ENCODE measurements at places on chromosomes 7 and 10.

DNA sequence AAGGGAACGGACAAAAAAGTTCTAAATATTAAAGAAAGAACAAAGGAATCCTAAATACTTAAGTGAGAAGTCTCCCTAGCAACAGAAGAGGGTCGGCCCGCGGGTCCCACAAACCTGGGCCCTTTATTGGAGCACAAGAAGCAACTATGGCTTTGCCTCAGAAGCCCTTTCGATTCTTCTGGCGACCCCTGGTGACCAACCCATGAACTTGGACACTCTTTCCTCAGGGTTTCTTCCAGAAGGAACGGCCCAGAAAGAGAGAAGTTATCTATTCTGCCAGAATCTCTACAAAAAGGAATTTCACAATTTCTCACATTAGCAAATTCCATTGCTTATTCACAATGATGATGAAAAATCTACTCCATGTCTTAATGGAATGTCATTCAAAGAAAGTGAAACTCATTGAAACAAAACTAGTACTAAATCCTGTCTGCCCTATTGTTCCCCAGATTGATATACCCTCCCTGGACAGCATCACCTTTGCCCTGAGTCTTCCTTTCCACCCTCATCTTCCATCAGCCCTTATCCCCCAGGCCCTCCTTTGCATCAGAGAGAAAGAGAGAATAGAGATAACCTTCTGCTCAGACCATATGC lies 43.7 kb downstream of the CPVL start:
- peak; percentile 95 for DNase-seq

GRCh38 chr7:112331492-112331891 lies 118.8 kb upstream of the IFRD1 start:
- no peak for DNase-seq

DNA sequence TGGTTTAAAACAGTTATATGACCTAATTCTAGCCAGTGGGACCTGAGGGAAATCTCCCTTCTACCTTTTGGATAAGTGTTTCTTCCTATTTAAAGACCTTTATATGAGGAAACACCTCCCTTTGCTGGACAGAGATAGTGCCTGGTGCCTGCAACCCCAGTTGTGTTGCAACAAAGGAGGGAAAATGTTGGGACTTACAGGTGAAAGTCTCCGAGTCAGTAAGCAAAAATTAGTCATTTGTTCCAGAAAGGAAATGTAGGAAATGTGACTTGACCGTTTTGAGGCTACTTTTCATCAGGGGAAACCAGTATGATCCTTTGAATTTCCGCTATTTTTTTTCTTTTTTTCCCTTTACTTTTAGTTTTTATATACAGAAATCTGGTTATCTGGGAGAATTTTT lies 165.5 kb downstream of the DKK1 start:
- DNase-seq = no peak

DNA sequence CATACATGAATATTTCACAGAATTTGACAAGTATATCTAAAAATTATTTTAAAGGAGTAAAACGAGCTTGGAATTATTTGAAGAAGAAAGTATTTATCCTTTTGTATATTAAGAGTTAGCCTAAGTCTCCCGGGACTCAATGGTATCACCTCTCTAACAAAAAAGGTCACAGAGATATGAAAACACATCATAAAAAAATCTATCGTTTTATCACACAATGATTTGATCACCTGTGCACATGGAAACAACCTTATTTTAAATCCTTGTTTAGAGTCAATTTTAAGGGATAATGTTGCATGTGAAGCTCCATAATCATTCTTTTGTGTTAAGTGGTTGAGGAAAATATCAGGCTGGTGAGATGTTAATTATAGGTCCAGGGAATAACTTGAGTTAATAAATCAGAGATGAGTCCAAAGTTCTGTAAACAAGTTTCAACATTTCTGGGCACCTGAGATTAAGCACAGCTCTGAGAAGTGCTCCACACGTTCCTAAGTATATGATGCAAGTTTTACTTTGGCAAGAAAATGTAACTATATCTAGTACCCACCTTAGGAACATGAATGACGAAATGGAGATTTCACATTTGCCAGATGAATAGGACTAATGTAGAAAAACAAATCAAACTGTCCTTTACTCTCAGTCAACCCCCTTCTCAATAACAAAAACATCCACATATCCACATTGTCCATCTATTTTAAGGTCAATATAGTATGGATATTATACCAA lies 148.5 kb upstream of the AKR1E2 start:
- no peak for DNase-seq

GRCh38 chr10:125024497-125025234 lies 82.7 kb downstream of the ZRANB1 start:
- no peak for DNase-seq

- DNase-seq = peak; percentile 77
These were observed 9.9 kb upstream of the ARHGAP22 start for GRCh38 chr10:48614481-48615390.

- no peak for DNase-seq
These were observed 142.1 kb downstream of the PAXIP1 start for GRCh38 chr7:154860621-154861375.

GRCh38 chr7:129785685-129786514 lies 166.9 kb downstream of the UBE2H start:
- DNase-seq = no peak

DNA sequence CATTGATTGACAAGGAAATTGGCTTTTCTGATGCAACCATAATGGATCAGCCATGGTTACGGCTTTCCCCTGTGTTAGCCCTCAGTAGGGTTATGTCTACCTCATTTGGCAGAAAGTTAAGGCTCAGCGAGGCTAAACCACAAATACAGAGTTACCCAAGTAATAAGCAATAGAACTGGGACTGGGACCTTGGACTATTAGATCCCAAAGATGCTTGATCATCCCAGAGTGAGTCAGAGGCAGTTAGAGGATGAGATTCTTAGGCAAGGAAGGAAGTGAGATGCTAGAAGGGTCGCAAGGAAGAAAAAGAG lies 401.4 kb downstream of the TNS3 start:
- no peak for DNase-seq

DNA sequence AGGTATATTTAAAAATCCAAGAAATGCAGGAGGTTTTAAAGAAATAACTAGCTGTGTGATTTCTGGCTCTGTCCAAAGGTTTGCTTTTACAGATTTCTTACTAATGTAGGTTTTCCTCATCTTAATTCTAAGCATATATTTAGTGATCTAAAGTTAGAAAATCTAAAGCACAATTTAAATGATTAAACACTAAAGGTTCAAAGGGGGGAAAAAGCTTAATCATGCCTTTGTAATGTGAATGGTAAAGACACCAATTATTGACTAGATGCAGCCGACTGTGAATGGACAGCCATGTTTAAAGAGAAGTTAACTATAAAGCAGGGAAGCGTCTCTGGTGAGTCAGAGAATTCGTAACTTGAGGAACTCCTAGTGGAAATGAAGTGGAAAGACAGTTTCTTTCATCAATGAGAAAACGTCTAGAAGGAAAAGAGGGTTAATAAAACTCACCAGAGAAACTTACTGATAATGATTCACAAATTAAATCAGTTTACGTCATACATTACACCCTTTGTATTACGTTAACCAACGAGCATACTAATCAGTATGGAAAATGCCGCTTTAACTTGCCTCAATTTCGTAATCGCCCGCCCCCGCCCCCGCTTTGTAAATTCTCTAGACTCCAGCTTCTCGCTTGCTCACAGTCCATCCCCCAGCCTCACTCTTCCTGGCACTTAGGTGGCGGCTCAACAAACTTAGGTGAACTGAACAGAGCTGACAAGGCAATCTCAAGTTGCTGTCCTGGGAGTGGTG lies 1.1 kb upstream of the HBP1 start:
- DNase-seq = peak; percentile 90

DNA sequence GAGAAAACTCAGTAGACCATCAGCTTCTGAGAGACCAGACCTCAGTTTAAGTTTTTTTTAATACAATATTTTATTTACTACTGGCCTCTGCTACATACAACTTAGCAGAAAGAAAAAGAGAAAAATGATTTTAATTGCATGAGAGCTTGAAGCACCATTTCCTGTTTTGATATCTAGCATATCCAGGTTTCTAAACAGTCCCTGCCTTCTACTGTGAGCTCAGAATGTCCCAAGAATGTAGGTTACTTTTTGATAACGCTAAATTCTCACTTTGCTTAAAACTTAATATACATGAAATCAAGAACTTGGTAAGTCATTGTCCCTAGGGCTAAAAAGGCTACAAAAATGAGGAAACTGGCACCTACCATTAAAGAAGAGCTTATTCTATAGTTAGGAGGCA lies 7.0 kb downstream of the TMEM243 start:
- peak; percentile 30 for DNase-seq

DNA sequence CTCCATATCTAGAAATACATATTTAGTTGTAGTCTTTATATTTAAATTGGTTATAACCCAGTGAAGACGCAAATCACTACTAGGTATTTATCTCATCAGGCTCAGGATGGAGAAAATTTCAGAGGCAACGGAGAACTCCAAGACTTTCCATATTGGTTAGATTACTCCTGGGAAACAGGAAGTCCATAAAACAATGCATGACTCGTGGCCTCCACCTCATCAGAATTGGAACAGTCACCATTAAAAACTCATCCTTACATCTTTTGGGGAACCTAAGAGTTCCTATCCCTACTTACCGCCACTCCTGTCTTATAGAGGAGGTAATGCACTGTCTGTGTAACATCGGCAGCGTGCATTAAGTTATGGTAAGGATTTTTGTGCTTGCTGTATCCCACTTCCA lies 177.6 kb downstream of the PPP1R17 start:
- DNase-seq = no peak

DNA sequence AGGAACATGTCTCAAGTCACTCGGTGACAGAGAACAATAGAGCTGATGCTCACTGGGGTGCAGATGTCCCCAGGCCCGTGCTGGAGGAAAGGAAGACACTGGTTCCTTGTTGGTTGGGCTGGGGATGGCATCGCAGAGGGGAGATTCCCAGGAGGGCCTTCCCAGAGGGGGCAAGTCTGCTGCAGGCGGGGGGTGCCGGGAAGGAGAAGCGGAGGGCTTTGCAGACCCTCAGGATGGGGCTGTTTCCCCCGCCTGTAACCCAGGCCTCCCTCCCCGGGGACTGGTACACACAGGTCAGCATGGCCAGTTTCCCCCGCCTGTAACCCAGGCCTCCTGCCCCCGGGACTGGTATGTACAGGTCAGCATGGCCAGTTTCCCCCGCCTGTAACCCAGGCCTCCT lies 283.8 kb downstream of the DNAJB6 start:
- no peak for DNase-seq

- DNase-seq = no peak
These were observed 34.2 kb downstream of the TACR2 start for GRCh38 chr10:69382382-69383117.

DNA sequence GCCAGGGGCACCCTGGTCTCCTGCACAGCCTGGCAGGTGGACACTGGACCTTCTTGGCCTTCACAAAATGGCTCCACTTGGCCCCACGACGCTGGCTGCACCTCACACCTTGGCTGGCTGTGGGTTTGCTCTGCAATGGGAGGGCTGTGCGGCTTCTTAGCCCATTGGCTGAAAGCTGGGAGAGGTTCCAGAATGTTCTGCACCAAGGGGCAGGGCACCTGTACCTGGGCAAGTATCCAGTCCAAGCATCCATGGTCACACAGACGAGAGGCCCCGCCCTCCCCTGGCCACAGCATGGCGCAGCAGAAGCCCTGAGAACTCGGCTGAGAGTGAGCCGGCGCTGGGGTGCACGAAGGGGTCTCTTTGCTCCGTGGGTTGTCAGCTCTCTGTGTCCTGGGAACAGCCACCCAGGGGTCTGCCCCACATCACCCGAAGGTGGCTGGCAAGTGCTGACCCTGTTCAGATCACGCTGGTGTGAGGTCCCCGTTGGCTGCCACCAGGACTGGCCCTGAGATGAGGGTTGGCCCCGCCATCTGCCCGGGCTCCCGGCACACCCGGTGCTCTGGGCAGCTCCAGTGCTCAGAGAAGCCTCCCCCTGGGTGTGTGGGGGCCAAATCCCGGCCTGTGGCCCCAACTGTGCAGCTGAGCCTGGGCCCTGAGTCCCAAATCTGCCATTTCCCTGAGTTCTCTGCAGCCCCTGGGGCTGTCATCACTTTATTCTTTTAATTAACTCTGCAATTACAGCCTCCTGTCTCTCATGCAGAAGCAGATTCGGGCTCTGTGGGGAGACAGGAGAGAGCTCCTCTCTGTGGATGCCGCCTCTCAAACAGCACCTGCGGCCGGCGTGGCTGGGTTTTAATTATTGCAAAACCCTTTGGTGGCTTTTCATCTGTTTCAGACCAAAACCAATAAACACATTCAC lies 19.4 kb upstream of the ADGRA1 start:
- no peak for DNase-seq

- no peak for DNase-seq
These were observed 12.6 kb downstream of the TWIST1 start for GRCh38 chr7:19104811-19105210.

DNA sequence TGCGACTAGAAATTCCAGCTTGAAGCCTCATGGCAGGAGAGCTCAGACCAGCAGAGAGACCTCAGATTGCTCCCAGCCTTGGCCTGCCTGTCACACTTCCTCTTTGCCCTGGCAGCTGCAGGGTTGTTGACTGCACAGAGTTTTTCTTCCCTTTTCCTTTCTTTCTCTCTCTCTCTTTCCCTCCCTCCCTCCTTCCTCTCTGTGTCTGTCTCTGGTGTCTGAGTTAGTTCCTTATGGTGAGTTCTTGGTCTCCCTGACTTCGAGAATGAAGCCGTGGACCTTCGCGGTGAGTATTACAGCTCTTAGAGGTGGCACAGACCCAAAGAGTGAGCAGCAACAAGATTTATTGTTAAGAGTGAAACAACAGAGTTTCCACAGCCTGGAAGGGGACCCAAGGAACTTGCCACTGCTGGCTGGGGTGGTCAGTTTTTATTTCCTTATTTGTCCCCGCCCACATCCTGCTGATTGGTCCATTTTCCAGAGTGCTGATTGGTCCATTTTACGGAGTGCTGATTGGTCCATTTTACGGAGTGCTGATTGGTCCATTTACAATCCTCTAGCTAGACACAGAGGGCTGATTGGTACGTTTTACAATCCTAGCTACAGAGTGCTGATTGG lies 266.3 kb downstream of the RPS24 start:
- DNase-seq = peak; percentile 79

DNA sequence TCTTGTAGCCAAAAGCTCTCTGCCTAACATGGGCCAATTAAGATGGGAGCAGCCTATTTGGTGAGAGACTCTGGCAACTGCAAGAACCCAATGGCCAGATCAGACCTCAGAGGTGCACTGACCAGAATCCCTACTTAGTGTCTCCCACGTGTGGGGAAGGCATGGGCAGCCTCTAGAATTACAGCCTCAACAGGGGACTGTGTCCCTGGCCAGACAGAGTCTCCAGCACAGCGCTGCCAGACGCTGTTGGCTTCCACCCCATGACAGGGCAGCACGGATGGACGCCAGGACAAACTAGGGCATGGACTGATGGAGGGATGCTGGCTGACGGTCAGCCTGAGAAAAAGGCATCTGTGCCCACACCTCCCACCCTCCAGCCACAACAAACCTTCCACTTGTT lies 729.3 kb upstream of the AUTS2 start:
- DNase-seq = no peak

Data from suppressor macrophage treated with lipopolysaccharide for 4 hours (primary cell).